Heart right ventricle (tissue), 16 donors: ENCODE measurements at places on chromosomes 6 and 20. TPM values are rescaled to one million over a fixed set of nuclear protein-coding genes. Genes with fewer than 3 reads are reported as not detected.

Gene RAET1E
- not detected for total RNA-seq

Gene DDAH2
- 41.2 TPM for total RNA-seq

Gene TRIM10
- total RNA-seq = not detected

Gene OXT
- total RNA-seq = not detected

Gene WFDC2
- total RNA-seq = not detected

Gene ADA
- 7.5 TPM for total RNA-seq

Gene TMEM170B
- 4.0 TPM for total RNA-seq

Gene GRM1
- 5.0 TPM for total RNA-seq

Gene TAGAP
- 6.5 TPM for total RNA-seq

Gene MAPK13
- total RNA-seq = 1.0 TPM

Gene COL21A1
- 11.0 TPM for total RNA-seq

Gene C20orf141
- total RNA-seq = not detected

Gene GPX5
- not detected for total RNA-seq

Gene CDSN
- not detected for total RNA-seq
